ENCODE measurements at places on chromosomes 11 and 22. TPM values are rescaled to one million over a fixed set of nuclear protein-coding genes. Genes with fewer than 3 reads are reported as not detected.

DNA sequence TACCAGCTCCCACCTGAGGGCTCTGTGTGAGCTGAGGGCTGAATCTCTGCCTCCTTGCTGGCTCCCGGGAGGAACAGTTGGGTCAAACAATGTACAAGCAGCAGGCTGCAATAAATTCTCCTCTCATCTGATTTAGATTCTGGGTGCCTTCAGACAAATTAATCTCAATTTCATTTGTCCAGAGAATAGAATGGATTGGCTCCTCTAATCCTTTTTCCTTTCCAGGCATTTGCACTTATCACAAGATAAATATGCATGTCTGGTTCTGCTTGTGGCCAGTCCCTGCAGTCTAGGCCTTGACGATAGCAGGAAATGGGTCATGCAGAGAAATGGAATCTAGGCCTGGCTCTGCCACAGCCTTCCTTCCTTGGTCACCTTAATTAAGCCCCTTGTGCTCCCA, 28.7 kb downstream of the UPB1 start:
- no peak for DNase-seq

DNA sequence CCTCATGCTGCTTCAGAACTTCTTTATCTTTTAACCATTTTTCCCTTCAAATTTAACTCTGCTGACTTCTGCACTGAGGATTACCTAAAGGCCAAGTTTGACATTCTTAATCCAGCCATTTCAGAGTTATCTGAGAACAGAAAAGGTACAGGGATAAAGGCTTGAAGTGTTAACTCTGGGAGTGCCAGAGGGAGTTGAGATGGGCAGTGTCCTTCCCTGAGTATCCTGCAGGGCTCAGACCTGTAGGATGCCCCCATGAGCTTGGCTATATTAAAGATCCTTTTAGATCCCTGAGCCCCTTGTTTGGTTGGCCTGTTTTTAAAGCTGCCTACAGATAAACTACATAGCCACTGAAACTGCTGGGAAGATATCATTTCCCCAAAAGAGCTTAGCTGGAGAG, 268.4 kb upstream of the KIRREL3 start:
- DNase-seq, result no peak

DNA sequence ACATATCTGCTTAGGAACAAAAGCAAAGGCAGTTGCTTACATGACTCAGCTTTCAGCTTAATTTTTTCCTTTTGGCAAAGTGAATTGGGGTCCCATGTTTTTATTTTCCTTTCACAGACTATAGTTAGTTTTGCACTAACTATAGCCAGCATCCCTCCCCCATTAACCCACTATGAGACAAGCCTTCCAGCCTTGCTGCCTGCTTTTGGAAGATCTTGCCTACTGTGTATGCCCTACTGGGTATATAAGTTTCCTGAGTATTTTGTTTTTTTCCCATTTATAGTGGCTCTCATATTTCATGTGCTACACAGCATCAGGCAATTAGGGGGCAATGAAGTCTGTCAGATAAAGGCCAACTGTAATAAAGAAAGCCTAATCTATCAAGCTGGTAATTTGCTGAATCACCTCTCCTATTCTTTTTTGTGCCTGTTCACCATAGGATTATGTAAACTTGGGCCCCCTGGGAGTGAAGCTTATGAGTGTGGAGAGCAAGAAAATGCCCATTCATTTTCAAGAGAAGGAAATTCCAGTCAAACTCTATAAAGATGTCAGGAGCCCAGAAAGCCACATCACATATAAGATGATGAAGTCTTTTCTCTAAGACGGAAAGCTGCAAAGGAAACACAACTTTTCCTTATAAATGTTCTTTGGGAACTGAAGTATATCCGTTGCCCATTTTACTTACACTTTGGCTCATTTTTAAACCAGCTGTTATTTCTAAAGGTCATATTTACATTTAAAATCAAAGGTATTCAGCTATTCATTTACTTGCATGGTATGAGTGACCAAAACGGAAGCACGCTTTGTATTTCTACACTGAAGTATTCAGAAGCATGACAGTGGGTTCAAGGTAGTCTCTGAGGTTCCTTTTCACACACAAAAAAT, 64.0 kb downstream of the CCDC83 start:
- DNase-seq, result no peak

CASP12 gene
- total RNA-seq, result 0.34 TPM

APOBEC3G gene
- total RNA-seq, result 15.2 TPM
